NCI-H2081 (cell line): ENCODE measurements at places on chromosomes 4 and X.

DNA sequence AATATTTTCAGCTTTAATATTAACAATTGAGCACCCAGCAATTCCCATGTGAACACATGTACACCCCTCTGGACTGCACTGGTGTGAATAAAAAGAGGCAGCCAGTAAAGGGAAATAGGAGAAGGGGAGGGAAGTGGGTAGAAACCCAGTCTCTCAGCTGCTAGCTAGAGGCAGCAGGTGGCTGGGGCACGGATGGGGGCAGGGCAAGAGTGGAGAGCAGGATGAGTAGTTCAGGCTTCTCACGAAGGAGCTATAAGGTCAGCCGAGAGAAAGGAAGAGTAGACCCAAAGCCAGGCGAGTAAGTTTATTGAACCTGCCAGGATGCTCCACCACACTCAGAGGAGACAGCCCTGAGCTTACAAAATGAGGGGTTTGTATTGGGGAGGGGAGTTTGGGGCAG is 184.8 kb upstream of the MTMR8 start:
- no peak for DNase-seq

- no peak for DNase-seq
Measured at GRCh38 chr4:121479808-121480207, 99.0 kb upstream of the QRFPR start.

DNA sequence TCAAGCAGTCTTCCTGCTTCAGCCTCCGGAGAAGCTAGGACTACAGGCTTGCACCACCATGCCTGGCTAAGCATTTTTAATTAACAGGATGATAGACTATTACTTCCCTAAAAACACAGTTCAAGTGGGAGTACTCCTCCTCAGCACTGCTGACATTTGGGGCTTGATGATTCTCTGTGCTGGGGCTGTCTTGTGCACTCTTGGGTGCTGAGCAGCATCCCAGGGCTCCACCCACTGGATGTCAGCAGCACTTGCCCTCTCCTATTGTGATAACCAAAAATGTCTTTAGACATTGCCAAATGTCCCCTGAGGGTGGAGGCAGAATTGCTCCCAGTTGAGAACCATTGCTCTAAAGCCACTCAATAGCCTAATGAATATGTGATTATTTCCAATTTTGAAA is 60.4 kb downstream of the CLCN4 start:
- no peak for DNase-seq

DNA sequence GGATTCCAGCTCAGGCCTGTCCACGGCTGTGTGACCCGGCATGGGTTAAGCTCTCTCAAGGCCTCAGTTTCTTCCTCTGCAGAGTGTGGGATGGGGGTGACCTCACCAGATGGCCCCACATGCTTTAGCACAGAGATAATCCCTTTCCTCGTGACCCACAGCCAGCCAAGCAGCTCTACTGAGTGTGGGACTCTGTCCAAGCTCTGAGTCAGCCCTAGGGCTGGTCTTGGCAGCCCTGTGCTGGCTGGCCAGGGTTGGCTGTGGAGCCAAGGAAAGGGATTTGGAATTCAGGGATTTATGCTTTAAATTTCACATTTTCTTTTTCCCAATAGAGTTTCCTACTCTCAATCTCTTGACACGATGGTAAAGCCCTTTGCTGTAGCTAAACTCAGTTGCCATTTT is 19.7 kb upstream of the SPON2 start:
- no peak for DNase-seq

GRCh38 chrX:150257353-150258175 is 105.6 kb upstream of the MAMLD1 start:
- no peak for DNase-seq

- no peak for DNase-seq
Measured at GRCh38 chr4:66091786-66092185, 421.5 kb upstream of the EPHA5 start.

DNA sequence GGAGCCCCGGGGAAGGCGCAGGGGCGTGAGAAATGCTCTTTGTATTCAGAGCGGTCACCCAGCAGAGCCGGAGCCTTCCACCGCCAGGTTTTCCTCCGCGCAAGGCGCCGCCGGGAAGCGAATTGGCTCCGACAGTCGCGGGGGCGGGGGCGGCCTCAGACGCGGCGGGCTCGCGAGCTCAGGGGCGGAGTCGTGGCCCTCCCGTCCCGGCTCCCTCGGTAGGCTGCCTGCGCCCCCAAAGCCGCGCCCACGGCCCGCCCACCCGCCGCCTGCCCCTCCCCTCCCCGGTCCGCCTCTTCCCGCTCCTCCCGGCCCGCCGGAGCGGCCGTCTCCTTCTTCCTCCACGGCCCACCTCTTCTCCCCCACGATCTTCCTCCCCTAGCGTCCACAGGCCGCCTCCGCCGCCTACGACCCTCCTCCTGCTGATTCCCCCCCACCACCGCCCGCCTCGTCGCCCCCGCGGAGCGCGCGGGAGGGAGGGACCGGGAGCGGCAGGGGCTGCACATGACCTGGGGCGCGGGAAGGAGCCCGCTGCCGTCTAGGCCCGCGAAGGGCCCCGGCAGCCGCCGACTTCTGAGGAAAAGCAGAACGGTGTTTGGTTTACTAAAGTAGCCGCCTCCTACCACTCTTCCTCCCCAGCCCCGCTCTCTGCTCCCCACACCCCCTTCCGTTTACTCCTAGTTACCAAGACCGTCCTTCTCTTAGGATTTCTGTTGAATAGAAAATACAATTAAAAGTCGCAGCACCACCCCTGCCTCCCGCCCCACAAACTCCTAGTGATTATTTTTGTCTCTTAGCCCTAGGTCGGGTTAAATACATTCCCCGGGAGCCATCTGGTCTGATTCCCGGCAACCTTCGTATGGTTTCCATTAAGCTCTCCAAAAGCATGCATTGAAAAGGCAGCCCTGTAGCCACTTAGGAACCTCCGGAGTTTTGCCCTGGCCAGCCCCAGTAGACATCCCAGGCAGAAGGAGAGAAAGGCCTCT is 53.2 kb downstream of the C4orf51 start:
- DNase-seq: peak; percentile 88
